ENCODE measurements at places on chromosomes 1 and 21. TPM values are rescaled to one million over a fixed set of nuclear protein-coding genes. Genes with fewer than 3 reads are reported as not detected.

TNFAIP8L2 gene
- total RNA-seq: 2.0 TPM

GRCh38 chr1:5994713-5995621 is 2.7 kb upstream of the NPHP4 start:
- peak; percentile 47 for DNase-seq

DNA sequence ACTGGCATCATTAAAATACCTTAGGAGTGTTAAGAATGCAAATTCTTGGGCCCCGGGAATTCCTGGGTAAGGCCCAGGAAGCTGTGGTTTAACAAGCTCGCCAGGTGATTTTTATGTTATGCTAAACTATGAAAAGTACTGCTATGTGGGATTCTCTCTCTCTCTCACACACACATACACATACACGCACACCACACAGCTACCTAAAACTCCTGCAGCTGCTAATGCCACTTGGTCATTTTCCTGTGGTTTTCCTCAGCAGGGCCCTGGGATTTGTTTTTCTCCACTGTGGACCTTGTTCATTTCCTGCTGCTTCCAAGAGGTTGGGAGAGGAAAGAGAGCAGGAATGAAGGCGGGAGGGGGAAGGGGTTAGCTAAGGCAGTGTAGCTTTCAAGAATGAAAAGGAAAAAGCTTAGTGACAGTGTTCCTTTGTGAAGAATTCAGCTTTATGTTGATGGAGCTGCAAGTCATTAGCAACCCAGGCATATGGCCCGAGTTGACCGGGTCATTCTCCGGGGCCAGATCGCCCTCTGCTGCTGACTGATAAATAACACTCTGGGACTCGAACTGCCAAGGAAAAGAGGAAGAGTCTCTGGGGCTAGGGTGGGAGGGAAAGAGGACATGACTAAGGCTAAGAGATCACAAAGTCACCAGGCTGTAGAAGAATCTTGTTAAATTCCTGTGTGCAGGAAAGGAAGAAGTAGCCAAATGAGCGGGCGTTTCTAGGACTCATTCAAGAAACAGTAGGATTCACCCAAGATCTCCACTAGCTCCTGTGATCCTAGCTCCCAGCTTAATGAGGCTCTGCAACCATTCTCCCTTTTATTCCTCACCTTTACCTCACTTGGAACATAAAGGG is 30.5 kb upstream of the LRIG2 start:
- DNase-seq: peak; percentile 90

GRCh38 chr1:40386359-40386723 is 12.8 kb downstream of the SMAP2 start:
- DNase-seq: no peak

CD84 gene
- total RNA-seq: 2.8 TPM

DNA sequence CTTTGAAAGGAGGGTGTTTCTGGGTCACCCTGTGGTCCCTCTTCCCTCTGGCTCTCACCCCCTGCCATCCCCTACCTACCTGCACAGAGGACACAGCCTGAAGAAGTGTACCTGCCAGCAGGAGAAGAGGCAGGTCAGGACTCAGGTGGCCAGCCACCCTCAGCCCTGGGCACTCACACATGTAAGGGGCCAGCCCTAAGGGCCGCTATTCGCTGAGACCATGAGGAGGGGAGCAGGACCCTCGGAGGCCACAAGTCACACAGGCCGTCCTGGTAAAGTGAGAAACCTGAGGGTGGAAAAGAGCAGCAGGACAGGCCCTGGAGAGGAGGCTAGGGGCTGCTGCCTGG is 1.2 kb downstream of the ZNF692 start:
- no peak for DNase-seq

SLAMF9 gene
- not detected for total RNA-seq

DNA sequence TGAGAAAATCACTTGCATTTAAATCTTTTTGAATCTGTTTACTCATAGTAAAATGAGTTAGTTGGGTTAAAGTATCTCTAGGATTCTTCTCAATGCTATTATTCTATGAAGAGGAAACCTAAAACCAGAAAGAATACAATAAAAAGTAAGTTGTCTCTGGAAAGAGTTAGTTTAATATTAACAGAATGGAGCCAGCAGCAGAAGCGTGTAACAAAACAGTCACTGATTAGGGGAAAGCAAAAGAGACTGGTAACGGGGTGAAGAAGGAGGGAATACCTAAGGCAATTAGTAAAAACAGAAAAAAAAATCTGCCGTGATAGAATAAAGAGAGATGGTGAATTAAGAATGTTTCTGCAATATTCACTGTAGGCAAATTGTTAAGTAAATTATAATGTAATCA is 60.0 kb downstream of the NRDC start:
- DNase-seq: no peak

LAD1 gene
- 23.7 TPM for total RNA-seq

Measured in stomach (tissue), 19 donors.